ENCODE measurements at places on chromosomes 5 and 9. TPM values are rescaled to one million over a fixed set of nuclear protein-coding genes. Genes with fewer than 3 reads are reported as not detected.

DNA sequence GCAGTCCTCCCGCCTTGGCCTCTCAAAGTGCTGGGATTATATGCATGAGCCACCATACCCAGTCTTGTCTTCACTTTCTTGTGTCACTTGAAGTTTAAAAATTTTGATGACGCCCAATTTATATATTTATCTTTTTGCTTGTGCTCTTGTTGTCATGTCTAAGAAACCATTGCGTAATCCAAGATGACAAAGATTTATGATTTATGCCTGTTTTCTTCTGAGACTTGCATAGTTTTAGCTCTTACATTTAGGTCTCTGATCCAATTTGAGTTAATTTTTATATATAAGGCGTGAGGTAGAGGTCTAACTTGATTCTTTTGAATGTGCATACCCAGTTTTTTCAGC lies 18.6 kb downstream of the ANKHD1 start:
- DNase-seq: no peak

DNA sequence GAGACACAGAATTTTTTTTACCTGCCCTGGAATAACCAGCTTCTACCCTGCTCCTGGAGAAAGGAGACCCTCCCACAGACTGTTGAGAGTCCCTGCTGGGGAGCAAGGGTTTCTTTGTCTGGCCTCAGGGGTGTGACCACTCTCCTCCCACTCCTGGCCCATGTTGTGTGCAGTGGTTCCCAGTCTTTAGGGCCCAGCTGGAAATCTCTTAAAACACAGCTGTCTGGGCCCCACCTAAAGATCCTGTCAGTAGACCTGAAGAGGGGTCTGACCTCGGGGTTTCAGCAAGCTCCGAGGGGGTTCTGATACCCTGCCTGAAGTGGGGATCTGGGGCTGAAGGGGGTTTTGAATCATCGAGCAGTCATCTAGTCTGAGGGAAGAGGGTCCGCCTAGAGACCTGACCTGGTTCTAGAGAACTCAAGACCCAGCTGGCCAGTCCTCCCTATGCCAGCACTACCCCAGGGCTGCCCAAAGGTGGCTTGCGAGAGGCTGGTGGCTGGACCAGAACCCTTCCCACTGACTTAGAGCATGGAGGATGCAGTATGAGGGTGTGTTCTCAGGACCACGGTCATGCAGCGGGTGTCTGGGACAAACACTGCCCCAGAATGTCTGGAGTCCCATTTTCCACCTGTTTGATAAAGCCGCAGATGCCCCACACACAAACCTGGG lies 8.1 kb upstream of the UNC5A start:
- no peak for DNase-seq

DNA sequence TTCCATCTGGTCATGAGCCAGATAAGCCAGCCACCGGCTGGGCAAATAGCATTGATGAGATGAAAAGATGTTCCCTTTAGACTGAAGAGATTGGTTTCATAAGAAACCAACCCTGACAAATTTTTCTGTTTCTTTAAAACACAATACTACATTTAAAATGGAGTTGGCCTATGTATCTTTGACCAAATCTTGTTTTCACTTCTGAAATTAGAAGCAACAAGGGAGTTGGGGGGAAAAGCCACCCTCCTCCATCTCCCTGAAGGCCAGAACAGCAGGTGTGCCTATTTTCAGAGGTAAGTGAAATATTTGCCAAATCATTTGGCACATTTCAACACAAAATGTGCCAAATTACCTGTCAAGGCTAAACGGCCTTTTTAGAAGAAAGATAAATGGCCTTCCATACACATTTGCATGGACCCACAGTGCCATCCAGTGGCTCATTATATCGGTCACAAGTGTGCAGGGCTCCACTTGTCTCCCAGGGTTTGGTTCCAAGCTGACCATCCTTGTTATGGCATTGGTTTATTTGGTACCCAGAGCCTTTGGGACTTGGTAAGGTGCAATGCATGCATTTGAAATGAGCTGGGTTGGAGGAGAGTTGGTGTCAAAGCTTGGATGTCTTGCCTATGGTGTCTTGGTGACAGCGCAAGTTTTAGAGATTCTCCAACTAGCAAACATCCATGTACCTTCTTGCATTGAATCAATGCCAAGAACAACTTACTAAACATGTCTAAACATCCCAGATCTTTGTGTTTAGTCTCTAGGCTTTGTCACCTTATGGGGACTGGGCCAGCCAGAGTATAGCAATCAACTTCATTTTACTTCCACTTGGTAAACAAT lies 372.0 kb upstream of the KIF2A start:
- no peak for DNase-seq

- DNase-seq: no peak
Observed at GRCh38 chr5:50715001-50715400, 48.6 kb downstream of the PARP8 start.

DNA sequence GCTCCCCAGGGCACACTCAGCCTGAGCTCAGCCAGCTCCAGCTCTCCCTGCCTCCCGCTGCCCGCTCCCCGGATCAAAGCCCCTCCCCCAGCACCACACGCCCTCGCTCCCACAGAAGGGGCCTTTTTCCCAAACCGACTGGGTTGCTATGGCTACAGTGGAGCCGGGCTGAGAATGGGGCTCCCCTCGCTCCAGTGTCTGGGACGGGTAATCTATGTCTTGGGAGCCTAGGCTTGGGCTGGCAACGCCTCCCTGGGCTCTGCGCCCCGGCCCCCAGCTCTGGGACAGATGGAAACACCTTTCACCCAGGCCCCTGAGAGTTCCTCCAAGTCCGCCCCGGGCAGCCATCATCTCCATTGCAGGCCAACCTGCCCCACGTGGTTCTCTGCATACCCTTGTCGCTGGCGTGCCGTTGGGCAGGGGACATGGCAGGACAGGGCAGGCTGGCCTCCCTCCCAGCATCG lies 29.6 kb downstream of the NOTCH1 start:
- DNase-seq: no peak

- DNase-seq: peak; percentile 62
Observed at GRCh38 chr9:111356481-111357244, 26.6 kb upstream of the OR2K2 start.

GRCh38 chr9:90176901-90177300 lies 465.7 kb downstream of the DIRAS2 start:
- no peak for DNase-seq

Gene TUSC1
- total RNA-seq: 19.4 TPM

GRCh38 chr5:96312383-96312782 lies 120.7 kb downstream of the PCSK1 start:
- no peak for DNase-seq

- no peak for DNase-seq
Observed at GRCh38 chr9:87684627-87685219, 41.2 kb upstream of the CTSL start.

GRCh38 chr5:140311011-140311467 lies 8.1 kb upstream of the PFDN1 start:
- no peak for DNase-seq

- no peak for DNase-seq
Observed at GRCh38 chr9:100838857-100839256, 189.7 kb upstream of the PLPPR1 start.

- peak; percentile 48 for DNase-seq
Observed at GRCh38 chr9:133704711-133705181, 33.4 kb downstream of the SARDH start.

DNA sequence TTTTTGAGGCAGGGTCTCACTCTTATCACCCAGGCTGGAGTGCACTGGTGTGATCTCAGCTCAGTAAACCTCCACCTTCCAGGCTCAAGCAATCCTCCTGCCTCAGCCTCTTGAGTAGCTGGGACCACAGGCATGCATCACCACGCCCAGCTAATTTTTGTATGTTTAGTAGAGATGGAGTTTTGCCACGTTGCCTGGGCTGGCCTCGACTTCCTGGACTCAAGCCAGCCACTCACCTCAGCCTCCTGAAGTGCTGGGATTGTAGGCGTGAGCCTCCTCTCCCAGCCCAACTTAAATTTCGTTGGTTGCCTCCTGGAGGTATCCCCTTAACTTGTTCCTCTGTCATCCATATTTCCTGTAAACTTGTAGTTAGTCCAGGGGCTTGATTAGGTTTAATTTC lies 47.2 kb downstream of the RAB24 start:
- DNase-seq: no peak

DNA sequence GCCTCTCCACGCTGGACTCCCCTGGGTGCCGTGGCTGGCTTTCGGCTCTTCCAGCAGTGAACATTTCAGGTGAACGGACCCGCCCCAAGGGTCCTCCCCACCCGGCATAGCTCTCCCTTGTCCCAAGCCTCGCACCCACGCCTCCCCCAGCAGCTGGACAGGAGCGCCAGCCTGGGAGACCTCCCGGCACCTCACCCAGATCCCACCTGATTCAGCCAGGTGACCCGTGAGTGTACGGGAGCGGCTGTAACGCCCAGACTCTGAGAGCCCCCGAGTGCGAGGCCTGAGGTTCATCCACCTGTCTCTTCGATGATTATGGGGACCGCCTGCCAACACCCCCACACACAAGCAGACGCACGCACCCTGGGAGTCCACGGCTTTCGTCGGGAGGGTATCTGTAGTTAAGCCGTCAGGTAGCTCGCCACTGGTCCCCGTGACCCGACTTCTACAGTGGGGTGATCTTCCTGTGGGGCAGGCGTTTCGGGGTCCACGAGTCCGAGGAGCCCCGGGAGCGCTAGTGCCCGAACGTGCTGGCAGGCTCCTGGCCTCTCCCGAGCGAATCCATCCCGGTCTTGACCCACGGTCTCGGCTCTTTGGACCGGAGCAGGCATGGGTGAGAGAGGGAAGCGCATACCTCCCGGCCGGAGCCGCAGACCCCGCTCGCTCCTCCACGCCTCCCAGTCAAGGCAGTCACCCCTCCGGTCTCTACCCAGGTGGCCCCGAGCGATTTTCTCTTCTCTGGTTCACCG lies 14.9 kb downstream of the TRIM7 start:
- no peak for DNase-seq

DNA sequence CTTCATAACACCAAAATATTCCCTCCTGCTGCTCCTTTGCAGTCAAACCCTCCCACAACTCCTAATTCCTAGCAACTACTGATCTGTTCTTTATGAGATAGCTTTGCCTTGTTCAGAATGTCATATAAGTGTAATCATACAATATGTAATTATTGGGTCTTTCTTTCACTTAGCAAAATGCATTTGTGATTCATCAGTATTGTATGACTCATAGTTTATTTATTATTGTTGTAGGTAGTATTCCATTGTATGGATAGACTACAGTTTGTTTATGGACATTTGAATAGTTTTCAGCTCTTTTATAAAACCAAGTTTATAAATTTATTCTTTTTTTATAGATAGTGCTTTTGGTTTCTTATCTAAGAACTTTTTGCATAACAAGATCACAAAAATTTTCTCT lies 468.2 kb upstream of the KIF2A start:
- no peak for DNase-seq

Gene PCDHB7
- 0.49 TPM for total RNA-seq

GRCh38 chr5:157877821-157878220 lies 18.9 kb upstream of the CLINT1 start:
- DNase-seq: no peak

- DNase-seq: no peak
Observed at GRCh38 chr5:94376672-94377345, 241.6 kb downstream of the KIAA0825 start.

DNA sequence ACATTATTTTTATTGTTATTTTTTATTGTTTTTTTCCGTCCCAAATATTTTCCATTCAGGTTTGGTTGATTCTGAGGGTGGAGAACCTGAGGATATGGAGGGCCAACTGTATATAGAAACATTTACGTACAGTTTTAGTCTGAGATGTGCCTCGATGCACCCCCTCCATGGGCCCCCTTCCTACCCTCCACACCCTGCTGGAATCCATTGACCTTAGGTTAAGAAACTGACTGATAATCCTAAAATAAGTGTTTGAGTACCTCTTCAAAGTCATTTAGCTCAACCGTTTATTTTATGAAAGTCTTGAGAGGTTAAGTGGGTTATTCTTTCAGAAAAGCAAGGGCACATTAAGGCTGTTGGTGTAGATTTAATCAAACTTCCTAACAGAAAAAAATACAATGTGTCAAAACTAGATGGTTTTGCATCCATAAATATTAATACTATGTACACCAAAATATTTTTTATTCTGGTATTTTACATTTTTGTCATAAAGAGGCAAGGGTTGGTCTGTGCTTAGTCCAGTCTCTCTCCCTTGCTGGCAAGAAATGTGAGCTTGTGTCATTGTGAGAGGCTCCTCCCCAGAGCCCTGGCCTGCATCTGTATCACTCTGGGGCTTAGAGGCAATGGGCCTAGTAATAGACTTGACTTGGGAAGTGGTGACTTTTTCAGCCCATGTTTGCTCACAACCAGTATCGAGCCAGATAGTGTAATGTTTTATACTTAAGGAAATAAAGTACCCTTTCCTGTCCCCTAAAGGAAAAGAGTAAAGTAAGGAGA lies 15.7 kb downstream of the MTRR start:
- DNase-seq: no peak

DNA sequence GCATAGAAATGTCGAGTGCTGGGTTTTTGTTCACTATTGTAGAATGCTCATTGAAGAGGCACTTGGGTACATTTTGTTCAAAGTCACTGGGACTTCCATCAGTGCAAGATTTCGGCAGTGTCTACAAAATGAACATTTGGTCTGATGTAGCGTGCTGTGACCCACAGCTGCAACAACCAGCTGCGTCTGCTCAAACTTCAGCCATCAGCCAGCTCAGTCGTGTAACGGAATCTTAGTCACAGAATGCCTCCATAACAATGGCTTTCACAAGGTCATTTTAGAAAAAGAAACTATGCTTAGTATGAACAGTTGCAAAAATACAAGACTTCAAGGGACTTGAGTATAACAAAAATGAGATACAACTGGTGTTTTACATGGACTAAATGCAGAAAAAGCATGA lies 828.1 kb upstream of the GRAMD2B start:
- no peak for DNase-seq

DNA sequence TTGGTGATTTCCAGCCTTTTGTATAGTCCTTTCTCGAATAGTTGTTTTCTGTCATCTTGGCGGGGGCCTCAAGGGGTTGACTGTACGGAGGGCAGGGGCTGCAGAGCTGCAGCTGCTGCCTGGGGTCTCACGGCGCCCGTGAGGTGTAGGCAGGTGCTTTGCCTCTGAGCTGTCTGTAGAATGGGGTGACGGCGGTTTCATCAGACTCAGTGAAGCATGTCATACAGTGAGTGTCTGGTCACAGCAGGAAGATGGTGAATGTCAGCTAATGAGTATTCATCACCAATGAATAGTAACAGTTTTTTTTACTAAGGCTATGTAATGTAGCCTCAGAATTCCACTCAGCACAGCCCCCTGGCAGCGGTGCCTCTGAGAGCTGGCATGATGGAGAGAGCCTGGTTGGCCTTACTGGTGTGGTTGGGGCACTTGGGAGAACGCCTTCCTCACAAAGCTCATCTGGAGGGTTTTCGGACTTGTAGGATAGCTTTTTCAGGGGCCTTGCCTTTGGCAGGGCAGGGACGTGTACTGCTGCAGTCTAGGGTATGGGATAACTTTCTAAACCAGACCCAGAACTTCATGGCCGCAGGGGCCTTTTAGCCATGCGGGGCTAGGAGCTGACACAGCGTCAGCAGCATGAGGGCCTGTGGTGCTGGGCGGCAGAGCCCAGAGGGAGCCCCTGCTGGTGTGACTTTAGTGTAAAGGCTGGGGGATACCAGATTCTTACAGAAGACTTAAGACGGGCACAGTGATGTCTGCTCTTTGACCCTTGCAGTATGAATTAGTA lies 15.0 kb downstream of the TENT4A start:
- DNase-seq: no peak

GRCh38 chr5:100505984-100506670 lies 29.0 kb upstream of the FAM174A start:
- DNase-seq: no peak

- DNase-seq: no peak
Observed at GRCh38 chr5:65032250-65032649, 263.5 kb downstream of the CWC27 start.
